ENCODE measurements at places on chromosomes 2 and 18.

DNA sequence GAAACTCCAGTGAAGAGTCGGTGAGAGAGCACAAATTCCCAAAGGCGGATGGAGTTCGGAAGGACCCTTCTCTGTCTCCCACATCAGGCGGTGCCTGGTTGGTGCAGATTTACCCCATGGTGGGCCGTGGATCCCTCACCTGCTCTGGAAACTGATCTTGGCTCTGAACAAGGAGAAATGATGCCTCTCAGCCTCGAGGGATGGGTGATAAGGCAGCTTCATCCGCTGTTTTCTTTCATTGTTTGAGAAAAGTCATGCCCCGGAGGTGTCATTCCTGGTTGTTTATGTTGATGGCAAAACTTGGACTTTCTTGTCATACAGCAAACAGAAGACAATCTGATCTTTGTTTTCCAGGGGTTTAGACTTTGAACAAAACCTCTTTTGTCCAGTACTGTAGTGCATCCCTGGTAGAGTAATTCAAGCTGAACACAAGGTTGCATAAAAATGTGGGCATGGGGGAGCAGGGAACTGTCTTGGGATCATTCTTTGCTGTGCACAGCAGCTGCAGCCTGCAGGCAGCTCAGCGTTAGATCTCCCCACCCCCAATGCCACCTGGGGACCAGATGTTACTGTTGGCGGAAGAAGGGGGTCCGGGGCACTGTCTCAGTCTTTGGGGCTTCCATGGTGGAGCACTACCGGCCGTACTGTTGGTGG lies 81.3 kb downstream of the NFATC1 start:
- DNase-seq: no peak

GRCh38 chr18:37484983-37485834 lies 80.4 kb downstream of the CELF4 start:
- DNase-seq: peak; percentile 83

DNA sequence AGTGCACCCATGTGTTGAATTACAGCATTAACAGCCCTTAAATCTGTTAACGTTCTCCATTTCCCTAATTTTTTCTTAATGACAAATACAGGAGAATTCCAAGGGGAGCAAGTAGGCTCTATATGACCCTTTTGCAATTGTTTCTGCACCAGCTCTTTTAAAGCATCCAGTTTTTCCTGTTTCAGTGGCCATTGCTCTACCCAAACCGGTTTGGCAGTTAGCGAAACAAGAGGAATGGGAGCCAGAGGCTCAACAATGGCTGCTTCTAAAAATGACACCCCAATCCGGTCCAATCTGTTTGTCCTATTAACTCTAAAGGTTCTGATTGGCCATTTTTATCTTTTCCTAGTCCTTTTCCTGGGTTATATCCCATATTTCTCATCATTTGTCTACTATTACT lies 15.1 kb upstream of the SUCLG1 start:
- peak; percentile 20 for DNase-seq

- no peak for DNase-seq
Measured at GRCh38 chr2:207330912-207331311, 165.2 kb upstream of the KLF7 start.

GRCh38 chr18:63145166-63145850 lies 174.3 kb downstream of the BCL2 start:
- DNase-seq: no peak

DNA sequence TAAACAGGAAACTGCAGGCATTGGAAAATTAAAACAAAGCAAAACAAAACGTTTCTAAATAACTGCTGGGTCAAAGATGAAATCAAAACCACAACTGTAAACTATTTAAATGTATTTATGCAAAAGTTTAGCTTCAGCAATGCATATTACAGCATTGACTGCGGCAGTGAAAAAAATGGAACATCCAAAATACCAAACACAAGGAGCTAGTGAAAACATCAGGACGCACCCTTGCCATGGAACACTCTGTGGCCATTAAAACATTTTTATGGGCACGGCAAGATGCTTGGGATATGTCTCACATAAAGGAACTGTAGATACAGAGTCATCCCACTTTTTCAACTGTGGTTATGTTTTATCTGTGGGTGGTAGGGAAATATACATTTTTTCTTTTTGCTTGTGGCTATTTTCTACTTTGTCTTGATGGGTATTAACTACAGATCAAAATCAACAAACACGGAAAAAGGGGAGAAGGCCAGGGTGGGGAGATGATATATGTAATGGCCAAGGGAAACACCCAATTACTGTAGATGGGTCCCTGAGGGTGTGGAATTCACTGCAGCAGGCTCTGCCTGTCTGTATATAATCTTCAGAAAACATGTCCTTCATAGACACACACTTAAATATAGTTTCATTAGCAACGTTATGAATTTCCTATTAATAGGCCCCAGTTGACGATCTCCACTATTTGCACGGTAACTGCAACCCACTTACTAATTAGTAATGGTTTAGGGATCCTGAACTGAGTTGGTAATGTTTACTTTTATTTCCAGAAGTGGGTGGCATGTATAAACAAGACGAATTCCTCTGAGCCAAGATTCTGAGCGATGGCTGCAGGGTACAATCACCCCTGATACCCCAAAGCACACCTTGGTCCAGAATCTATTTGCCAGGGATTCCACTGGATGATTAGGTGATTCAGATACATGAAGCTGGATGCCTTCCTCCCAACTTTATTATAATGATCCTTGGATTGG lies 110.5 kb downstream of the ACKR3 start:
- no peak for DNase-seq

GRCh38 chr2:46248171-46248570 lies 49.0 kb upstream of the EPAS1 start:
- DNase-seq: no peak

DNA sequence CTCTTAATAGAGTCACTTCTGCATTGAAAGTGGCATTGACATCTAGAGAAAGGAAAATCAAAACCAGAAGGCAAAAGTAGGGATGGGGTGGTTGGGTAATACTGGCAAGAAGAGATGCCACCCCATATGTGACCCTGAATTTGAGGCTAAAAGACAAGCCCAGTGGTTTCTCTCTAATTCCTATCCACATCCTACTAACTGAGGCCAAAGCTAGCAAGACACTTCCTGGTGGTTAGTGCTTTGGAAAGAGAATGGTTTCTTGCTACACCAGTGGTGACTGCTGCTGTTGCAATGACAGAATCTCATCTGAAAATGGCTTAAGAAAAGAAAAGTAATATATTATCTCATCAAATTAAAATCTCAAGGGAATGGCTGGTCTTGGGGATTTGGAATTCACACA lies 640.6 kb downstream of the EPHA4 start:
- no peak for DNase-seq
